ENCODE measurements at places on chromosomes 5 and 9. TPM values are rescaled to one million over a fixed set of nuclear protein-coding genes. Genes with fewer than 3 reads are reported as not detected.

HARS2 gene
- total RNA-seq: 5.6 TPM

SPINK7 gene
- total RNA-seq: not detected

GPR150 gene
- total RNA-seq: not detected

KIAA0825 gene
- 5.9 TPM for total RNA-seq

CCL28 gene
- under 0.01 TPM for total RNA-seq

PAEP gene
- total RNA-seq: not detected

PCDHGA9 gene
- 11.8 TPM for total RNA-seq

RBM27 gene
- 53.9 TPM for total RNA-seq

All from uterus (tissue), 4 donors.